ENCODE measurements at places on chromosomes 16 and 17. TPM values are rescaled to one million over a fixed set of nuclear protein-coding genes. Genes with fewer than 3 reads are reported as not detected.

The DNAH9 gene
- 3.4 TPM for total RNA-seq

The NOG gene
- total RNA-seq = 10.2 TPM

The ZNF597 gene
- total RNA-seq = 4.3 TPM

The CLDN6 gene
- total RNA-seq = not detected

The NEUROD2 gene
- total RNA-seq = 3.7 TPM

The DOC2A gene
- 2.7 TPM for total RNA-seq

The TCAP gene
- 57.6 TPM for total RNA-seq

The RNF112 gene
- total RNA-seq = 5.4 TPM

The KRTAP3-2 gene
- total RNA-seq = not detected

The VAMP2 gene
- total RNA-seq = 47.6 TPM

The HEXIM2 gene
- 9.5 TPM for total RNA-seq

The OR2C1 gene
- total RNA-seq = 0.99 TPM
